AG08395 (cell line): ENCODE measurements at places on chromosomes 6 and 20.

- DNase-seq, result no peak
Measured at GRCh38 chr20:59576216-59576953, 28.0 kb upstream of the PHACTR3 start.

- DNase-seq, result no peak
Measured at GRCh38 chr20:6940048-6940447, 172.6 kb downstream of the BMP2 start.

DNA sequence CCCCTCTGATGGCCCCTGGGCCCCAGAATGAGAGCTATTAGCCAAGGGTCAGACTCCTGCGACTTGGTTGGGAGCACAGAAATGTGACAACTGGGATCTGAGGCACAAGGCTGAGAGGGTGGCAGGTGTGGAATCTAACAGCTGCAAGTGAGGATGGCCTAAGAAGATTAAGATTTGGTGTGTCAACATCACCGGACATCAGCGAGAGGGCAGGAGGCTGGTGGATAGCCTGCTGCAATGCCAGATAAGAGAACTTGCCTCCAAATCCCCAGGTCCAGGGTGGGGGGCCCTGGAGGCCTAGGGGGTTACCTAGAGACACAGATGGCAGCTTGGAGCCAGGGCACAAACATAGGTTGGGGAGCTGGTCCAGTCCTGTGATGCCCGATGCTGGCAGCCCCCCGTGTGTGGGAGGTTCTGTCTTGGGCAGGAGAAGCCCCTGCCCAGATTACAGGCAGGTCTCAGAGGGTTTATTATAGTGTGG is 155.8 kb downstream of the GRM4 start:
- no peak for DNase-seq

DNA sequence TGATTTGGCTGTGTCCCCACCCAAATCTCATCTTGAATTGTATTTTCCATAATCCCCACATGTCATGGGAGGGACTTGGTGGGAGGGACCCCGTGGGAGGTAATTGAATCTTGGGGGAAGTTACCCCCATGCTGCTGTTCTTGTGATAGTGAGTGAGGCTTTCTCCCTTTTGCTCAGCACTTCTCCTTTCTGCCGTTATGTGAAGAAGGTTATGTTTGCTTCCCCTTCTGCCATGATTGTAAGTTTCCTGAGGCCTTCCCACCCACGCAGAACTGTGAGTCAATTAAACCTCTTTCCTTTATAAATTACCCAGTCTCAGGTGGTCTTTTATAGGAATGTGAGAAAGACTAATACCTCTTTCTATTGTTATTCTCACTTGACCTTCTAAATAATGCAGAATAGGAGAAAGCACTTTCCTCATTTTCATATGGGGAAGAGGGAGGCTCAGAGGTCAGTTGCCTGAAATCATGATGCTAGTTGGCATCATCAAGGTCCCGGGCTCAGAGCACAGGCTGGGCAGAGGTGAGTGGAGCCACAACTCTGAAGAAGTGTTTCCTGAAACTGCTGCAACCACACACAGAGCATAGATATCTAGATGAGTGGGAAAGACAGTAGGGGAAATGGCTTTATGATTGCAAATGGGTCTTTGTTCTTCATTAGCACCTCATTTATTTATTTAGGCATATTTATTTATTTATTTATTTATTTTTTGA is 191.0 kb downstream of the QKI start:
- no peak for DNase-seq

DNA sequence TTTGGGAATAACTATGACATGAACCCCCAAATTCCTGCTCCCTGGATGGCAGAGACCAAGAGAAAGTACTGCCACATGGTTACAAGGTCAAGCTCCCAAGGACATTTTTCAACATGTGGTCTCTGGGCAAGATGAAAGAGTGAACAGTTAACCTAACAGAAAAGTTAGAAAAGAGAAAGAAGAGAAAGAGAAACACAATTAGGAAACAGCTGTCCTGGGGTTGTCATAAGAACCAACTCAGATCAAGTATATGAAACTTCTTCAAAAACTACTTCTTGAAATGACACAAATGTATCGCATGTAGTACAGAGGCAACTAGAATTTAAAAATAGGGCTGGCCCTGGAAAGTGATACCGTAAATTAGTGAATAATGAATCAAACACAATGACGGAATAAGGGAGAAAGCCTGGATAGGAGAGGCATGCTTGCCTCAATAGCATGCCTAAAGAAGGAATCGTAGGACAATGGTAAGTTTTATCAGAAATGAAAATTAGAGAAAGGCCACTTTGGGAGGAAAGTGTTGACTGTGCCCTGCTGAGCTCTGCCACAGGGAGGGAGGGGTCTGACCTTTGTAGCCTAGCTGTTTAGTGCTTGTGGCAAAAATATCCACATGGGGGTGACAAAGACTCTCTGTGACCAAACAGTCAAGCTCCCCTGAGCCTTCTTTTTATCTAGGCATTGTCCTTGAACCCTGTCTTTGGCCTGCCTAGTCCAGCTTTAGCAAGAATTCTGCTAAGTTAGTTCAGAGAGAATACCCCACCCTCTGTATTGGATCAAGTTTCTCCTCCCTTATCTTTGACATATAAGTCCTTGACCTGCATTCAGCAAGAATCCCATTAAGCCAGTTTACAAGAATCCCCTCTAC is 4.3 kb upstream of the DCBLD1 start:
- DNase-seq, result peak; percentile 16

DNA sequence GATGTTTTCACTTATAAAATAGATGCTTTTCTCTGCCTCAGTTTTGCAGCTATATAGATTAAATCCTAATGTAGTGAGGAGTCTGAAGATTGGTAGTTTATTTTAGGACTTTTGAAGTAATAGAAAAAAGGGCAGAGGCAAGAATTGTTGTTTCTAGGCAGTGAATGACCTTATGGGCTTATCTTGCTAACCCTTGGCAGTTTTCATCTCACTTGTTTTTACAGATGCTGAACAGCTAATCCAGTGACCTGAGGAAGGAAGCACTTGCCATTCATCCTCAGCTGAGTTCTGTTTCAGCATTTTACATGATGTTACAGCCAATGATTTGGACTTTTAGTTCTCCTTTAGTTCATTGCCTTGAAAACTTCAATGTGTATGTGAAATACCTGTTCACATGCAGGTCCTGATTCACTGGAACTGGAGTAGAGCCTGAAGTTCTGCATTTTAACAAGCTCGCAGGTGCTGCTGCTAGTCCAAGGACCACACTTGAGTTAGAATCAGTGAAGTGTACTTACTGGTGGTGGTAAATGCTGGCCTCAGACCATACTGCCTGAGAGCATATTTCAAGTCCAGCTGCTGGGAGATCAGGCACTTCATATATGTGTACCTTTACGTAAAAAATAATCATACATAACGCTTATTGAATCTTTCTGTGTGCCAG is 86.9 kb downstream of the TULP4 start:
- no peak for DNase-seq

- no peak for DNase-seq
Measured at GRCh38 chr6:143961066-143961465, 47.0 kb downstream of the PLAGL1 start.

DNA sequence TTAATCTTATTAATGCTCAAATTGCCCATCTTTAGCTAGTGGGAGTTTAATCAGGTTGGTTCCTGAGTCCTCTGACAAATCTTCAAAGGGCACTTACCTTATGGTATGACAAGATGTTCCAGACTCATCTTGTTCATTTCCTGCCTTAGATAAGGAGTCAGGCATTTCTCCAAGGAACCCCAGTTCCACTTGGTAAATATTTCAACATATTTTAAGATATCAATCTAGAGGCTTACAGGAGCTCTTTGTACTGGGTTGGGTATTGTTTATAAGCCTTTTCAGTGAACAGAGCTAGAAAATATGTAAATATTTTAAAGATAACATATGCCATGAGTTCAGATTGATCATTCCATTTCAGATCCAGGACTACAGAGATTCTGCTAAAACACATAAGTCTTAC is 159.8 kb downstream of the RCAN2 start:
- no peak for DNase-seq

DNA sequence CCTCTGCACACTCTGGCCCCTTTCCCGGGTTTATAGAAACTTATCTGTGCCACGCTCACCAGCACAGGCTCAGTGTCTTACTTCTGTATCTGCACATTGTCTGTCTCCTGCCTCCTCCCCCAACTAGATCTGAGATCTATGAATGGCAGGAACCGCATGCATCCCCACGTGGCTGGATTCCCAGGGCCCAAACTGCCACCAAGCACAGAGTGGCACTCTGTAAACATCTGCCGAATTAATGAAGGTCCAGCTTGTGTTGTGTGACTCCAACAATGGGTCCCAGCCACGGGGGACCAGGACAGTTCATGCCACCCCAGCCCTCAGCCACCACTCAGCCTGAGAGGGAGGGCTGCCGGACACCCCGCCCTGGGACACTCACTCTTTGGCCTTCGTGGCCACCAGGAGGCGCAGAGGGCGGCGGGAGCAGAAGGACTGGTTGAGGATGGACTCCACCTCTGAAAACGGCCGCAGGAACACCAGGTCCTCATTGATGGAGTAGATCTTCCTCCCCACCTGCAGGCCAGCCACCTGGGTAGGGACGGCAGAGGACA is 171.1 kb downstream of the PREX1 start:
- DNase-seq, result no peak
